Stimulated activated CD8-positive, alpha-beta memory T cell treated with anti-CD3 and anti-CD28 coated beads, Interleukin-15, amount 100 ng/mL, for 24 hours (primary cell): ENCODE measurements at places on chromosomes 1 and 21.

DNA sequence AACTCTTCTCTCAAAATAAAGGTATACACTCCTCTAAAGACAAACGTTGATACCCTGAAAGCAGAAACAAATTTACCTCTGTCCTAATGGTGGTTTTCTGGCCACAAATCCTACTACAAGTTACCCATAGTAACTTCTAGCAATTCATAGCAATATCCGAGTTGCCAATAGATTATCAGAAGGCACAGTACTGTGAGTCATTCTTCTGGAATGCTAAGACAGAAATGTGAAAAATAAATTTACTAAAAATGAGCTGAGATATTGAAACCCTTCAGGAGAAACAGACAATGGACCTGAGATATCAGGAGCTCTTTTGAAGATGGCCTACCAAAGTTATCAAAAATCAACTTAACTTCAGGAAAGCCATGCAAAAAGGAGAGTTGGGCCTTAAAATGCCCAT lies 715.0 kb upstream of the ADAMTS5 start:
- no peak for DNase-seq

- no peak for DNase-seq
Observed at GRCh38 chr1:32992489-32993323, 28.1 kb upstream of the RNF19B start.

DNA sequence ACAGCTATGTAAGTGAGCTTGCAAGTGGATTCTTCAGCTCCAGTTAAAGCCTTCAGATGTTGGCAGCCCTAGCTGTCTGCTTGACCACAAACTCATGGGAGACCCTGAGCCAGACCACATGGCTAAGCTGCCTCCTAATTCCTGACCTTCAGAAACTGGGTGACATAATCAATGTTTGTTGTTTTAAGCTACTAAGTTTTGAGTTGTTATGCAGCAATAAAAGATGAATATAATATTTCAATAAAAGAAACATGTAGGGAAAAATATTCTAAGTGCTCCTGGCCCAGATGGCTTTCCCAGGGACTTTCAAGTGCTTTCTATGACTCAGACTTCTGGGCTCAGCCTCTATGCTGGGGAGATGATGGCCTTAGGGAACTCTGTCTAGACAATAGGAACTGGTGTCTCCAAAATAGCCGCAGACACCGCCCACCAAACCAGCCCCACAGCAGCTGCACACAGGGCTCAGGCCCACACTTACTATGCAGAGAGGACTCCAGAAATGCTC lies 20.3 kb upstream of the AZIN2 start:
- no peak for DNase-seq

- no peak for DNase-seq
Observed at GRCh38 chr21:42356650-42357049, 5.9 kb upstream of the TFF2 start.

DNA sequence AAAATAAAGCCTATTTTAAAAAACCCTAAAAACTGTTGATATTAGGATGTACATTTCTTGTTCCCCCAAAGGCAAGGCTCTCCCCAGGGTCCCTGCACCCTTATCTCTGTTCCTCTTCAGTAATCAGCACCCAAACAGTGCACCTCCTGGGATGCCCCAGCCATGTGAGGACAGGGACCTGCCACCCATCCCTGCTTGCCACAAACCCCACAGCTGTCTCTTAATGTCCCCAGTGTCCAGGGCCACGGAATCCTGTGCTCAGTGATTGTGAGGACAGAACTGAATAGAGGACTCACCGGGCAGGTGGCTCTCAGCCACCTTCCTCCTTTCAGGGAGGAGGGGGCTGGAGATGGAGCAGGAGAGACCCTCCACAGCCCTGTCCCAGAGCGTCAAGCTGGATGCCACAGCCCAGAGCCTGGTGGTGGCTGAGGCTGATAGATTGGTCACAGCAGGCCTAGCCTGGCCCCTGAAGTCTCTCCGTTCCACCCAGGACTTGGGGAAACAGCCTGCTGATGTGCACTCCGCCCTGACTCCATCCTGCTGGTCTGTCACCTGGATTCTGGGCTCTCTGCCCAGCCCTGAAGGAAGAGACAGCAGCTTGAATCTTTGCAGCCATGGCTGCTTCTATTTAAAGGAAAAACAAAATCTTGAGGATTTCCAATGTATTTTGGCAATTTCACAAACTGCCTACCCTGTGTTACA lies 23.1 kb downstream of the RNF187 start:
- no peak for DNase-seq

DNA sequence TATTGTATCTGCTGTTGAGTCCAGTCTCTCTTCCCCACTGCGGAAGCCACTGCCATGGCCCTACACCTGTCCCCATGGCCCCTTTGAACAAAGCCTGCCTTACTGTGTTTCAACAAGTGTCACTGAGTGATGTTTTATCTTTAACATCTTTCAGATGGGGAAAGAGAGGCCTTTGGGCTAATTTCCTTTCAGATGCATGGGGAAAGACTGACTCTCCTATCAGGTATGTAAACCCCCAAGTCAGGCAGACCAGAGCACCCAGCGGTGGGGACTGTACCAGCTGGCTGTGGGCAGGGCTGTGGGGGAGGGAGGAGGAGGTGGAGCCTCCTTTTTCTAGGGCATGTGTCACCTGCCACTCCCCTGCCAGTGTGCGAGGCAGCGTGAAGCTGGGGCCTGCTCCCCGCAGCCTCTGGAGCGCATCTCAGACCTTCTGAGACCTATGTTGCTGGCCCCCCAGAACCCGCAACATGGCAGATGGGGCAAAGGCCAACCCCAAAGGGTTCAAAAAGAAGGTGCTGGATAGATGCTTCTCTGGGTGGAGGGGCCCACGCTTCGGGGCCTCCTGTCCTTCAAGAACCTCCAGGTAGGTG lies at the start of gene PLA2G2F:
TSS of gene PLA2G2F (plus strand) at position 363 of the 590 bp plus-strand sequence. CDS start at position 468, 105 bp downstream.
- no peak for DNase-seq

DNA sequence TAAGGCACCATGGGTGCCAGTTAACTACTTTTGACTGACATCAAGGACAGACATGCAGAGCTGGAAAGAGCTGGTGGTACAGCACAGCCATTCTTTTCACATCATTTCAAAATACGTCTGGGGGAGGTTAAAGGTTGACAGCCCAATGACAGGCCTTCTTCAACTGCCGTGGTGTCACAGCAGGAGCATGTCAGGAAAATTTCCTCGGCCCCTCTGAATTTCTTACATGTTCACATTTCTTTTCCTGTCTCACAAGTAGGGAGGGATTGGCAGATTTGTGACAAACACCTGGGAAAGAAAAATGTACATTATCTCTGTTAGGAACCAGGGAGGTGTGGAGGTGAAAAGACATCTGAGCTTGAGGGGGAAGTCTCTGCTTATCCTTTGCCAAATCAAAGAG lies 279.1 kb downstream of the SPATA17 start:
- no peak for DNase-seq

DNA sequence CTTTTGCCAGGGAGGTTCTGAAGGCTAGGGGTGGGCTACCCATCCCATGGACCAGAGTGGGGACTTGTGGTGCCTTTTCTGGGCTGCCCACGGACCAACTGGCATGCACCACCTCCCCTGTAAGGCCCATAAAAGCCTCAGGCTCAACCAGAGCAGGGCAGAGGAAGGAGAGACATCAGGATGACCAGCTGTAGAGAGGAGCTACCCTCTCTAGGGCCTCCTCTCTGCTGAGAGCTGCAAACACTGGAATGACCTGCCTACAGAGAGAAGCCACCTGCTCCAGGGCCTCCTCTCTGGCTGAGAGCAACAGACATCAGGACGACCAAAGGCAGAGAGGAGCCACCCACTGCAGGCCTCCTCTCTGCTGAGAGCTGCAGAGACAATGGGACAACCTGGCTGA lies 140.9 kb downstream of the EIF4G3 start:
- DNase-seq, result no peak

GRCh38 chr1:26994787-26995517 lies 1.5 kb downstream of the TRNP1 start:
- DNase-seq, result no peak

DNA sequence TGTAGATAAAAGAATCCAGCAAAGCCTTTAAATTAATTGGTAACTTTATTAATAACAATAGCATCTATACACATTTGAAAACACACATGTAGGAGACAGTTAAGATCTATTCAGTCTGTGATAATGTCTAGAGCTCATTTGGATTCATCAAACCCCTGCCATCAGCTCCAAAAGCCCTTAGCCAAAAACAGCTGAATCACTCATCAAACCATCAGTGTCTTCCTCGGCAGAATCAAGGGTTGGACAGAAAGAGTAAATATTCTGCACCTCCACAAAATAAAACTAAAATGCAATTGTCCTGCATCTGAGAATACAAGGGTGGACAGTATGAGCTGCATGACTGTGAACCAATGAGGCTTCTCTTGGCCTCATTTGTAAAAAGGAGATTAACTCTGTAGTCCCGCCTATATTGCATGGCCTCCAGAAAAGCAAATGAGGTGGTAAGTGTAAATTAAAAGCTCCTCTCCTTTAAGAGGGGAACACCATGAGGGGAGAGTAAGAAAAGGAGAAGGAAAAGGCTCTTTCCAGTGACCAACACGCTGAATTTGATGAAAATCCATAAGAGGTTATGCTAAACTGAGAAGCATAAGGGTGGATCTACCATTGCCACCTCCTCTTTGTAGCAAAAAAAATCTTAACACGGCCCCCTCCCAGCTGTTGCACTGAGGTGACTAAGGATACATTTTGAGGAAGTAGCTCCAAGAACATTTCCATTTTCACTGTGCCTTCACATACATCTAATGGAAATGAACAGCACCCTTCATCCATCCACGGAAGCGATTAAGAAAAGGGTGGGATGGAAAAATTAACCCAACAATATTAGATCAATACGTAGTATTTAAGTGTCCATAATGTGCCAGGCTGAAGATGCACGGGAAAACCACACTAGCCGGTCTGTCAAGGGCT lies 14.7 kb upstream of the BOLA1 start:
- DNase-seq, result no peak

- DNase-seq, result no peak
Observed at GRCh38 chr1:225493591-225494246, 65.9 kb upstream of the LBR start.

DNA sequence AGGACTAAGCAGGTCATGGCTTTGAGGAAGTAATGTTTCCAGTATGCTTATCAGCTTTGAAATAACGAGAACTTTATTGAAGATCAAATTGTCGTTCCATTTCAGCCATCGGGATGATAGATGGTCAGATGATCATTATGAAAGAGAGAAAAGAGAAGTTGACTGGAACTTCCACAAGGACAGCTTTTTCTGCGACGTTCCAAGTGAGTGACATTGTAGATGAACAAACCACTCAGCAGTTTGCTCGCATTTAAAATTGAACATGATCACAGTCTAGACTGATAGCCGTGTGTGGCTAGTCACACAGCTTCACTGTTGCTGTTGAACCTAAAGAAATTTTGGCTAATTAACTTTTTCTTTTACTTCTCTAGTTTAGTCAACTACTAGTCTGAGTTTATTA lies 151.1 kb downstream of the TLR5 start:
- DNase-seq, result no peak

DNA sequence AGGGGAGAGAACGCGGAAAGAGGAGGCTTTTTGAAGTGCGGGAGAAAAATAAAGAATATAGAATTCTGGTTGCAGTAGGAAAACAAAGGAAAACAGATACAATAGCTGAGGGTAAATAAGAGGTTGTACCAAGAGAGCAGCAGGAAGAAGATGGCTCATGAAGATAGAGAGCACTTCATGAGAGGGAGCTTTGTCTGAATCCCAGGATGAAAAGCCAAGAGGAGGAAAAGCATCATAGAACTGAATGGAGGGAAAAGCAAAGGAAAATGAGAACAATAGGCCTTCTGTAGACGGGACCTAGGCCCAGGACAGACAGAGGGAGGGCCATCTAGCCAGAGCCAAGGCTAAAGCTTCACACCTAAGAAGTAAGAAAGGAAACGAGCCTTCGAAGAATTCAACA lies 49.5 kb downstream of the ATP6V1G3 start:
- no peak for DNase-seq
